Muscle of arm (tissue), 14 donors: ENCODE measurements at places on chromosomes 4 and X. TPM values are rescaled to one million over a fixed set of nuclear protein-coding genes. Genes with fewer than 3 reads are reported as not detected.

The NIPAL1 gene
- polyA plus RNA-seq: 3.5 TPM

- no peak for DNase-seq
Observed at GRCh38 chr4:133624744-133625143, 475.6 kb downstream of the PCDH10 start.

The SPP1 gene
- 49.3 TPM for polyA plus RNA-seq

DNA sequence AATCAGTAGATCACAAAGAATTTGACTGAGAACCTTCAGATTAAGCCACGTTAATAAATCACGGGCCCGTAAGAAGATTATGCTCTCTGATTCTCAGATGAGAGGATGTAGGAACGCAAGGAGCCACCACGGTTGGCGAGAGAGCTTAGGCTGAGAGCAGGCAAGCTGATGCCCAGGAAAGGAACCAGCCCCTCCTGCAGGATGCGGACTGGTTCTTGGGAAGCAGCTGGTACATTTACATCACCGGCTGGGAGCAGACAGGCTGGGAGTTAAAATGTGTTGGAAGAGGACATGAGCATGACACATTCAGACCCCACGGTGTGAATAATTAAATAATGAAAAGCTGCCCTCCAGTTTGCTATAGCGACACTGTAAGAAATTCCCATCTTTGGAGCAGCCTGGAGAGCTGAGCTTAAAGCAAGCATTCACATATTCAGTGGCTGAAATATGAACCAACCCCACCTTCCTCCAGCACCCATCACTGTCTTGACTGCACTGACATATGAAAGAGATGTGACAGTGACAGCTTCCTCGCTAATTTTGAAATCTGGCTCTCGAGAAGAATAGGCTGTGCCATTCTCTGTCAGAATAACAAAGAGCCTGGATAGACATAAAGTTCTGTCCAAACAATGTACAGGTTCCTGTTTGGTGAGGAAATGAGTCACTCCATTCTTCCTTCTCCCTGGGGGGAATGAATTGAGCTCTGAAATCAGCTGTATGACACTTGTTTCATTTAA, 33.1 kb downstream of the LNX1 start:
- no peak for DNase-seq

DNA sequence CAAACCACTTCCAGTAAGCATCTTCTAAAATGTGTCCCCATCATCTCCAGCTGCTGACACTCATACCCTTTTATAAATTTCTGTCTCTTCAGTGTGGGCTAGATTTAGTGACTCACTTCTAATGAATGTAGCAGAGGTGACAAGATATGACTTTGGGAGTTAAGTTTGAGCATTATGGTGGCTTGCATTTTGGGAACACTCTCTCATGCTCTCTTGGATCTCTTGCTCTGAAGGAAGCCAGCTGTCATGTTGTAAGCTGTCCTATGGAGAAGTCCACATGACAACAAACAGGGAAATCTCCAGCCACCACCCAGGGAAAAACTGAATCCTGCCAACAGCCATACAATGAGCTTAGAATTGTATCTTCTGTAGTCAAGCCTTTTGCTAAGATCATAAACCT, 691.3 kb upstream of the PCDH7 start:
- DNase-seq: no peak

- no peak for DNase-seq
Observed at GRCh38 chr4:2065106-2065930, 6.2 kb downstream of the NAT8L start.

DNA sequence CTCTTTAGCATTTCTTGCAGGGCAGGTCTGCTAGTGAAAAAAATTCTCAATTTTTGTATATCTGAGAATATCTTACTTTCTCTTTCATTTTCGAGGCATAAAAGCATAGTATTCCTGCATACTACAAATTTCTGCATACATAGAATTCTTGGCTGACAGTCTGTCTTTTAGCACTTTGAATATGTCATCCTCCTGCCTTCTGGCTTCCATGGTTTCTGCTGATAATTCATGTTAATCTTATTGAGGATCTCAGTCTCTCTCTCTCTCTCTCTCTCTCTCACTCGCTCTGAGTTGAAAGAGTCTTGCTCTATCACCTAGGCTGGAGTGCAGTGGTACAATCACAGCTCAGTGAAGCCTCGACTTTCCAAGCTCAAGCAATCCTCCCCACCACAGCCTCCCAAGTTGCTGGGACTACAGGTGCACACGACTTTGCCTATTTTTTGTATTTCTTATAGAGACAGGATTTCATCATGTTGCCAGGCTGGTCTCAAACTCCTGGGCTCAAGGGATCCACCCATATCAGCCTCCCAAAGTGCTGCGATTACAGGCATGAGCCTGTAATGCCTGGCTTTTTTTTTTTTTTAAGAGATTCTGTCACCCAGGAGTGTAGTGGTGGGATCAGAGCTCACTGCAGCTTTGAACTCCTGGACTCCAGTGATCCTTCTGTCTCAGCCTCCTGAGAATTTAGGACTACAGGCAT, 161.3 kb downstream of the FNIP2 start:
- no peak for DNase-seq

DNA sequence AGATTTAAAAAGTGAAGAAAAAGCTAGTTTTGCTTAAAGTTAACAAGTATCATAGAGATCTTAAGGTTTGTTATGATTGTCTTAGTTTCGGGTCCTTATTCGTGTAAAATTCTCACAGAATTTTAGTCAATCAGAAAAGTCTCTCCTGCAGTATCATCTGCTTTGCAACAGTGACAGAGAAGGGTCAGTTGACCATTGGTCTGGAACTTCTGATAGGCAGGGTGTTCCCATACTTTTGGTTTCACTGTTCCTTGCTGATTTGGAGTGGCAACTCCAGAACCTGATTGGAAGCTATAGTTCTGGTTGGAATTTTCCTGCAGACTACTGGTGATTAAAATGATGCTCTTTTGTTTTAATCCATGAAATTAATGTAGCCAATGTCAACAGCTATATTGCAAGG, 1.8 kb downstream of the IL15 start:
- no peak for DNase-seq

DNA sequence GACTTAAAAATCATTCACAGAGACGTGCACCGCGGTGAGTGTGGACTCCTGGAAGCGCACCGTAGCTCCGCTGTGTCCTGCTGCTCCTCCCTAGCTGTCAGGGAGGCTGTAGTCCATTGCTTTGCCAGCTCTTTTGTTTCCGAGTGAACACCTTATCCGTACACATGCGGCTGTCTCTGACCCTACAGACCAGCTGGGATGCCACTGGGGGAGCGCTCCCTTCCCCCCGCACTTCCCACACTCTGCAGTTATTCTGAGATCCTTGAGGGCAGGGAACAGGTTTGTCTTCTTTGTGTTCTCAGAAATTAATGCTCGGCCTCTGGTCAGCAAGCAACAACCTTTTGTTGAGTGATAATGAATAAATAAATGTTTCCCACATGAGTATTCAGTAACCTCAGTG, 33.7 kb upstream of the MSANTD1 start:
- DNase-seq: no peak

DNA sequence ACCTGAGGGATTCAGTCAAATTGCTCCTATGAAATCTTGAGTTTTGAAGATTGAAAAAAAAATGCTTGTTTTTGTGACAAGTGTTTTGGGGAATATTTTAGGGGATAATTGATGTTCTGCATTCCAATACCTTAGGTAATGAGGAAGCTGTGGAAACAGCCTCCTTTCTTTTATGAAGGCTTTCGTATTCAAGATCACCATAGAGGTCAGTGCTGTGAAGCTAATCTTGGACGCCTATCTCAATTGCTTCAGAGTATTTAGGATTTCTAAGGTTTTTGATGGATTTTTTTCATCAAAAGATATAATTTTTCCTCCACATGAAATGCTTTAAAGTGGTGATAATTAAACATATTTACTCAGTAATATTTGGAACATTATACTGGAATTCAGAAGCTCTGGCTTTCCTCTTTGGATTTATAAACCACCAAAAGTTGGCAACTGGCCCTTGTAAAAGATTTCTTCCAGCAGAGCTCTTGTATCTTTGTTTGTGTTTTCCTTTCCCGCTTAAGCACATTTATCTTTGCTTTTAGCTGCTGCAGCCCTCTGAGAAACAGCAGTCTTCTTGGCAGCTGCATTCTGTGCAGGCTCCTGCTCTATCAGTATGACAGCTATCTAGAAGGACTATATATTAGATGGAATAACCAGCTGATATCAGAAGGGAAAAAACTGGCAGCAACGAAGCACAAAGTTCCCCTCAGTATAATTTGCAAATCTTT, 63.7 kb downstream of the HMGB2 start:
- no peak for DNase-seq

The CYBB gene
- polyA plus RNA-seq: 25.9 TPM

The ERAS gene
- polyA plus RNA-seq: not detected

DNA sequence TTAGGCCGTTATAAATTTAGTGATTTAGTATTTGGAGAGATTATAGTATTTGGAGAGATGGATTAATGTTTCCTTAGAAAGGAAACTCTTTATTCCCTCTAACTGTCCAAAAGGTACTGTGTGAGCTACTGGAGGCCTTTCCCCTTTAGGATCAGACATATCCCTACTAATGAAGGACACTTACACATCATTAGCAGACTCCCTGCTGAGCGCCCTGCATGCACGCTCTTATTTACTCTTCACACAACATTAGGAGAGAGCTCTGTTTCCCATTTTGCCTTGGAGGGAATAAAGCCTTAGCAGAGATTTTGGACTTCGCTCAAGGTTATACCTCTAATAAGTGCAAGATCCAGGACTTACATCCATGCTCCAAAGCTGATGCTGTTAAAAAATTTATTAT, 17.8 kb upstream of the STOX2 start:
- DNase-seq: no peak

DNA sequence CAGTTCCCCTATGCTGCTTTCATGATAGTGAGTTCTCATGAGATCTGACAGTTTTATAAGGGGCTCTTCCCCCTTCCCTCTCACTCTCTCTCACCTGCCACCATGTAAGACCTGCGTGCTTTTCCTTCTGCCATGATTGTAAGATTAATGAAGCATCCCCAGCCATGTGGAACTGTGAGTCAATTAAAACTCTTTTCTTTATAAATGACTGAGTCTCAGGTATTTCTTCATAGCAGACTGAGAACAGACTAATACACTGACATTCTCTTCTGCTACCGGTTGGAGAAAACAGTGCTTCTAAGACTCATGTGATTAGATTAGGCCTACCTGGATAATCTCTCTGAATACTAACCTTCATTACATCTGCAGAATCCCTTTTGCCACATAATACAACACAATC, 45.4 kb upstream of the TRPC5OS start:
- DNase-seq: no peak

DNA sequence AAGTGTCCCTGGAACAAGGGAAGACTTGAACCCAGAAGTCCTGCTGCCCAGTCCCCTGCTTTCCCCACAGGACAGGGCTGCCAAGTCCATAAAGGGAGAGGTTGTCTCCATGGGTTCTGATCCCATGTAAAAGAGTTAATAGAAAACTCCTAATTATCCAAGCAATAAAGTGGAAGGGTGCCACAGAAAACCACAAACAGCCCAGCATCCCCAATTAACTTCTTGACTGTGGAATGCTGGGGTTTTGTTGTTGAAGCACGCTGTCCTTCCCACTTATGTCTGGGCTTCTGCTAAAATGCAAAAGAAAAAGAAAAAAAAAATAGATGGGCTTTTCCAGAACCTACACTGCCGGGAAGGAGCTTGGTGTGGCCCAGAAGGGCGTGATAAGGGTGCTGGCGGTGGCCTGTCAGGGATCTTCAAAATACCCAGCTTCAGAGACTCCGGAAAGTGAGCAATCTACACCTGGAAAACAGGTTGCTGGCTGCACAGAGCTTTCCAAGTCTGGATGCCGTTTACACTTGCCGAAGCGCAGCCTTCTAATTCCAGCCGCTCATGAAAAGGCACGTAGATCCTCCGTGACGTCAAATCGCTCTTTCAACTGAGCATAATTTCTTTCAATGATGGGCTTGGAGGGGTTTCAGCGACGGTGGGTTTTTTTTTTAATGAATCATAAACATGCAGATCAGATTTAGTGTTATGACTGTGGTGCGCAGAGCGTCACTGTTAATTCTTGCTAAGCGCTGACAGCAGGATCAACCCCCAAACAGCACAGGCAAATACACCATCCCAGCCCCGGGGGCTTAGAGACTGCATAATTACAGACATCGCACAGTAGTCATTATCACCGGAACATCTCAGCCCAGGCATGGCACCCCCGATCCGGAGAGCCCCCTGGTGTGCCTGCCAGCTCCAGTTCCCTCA, 197.6 kb downstream of the BCOR start:
- no peak for DNase-seq

The MAGEB10 gene
- not detected for polyA plus RNA-seq

DNA sequence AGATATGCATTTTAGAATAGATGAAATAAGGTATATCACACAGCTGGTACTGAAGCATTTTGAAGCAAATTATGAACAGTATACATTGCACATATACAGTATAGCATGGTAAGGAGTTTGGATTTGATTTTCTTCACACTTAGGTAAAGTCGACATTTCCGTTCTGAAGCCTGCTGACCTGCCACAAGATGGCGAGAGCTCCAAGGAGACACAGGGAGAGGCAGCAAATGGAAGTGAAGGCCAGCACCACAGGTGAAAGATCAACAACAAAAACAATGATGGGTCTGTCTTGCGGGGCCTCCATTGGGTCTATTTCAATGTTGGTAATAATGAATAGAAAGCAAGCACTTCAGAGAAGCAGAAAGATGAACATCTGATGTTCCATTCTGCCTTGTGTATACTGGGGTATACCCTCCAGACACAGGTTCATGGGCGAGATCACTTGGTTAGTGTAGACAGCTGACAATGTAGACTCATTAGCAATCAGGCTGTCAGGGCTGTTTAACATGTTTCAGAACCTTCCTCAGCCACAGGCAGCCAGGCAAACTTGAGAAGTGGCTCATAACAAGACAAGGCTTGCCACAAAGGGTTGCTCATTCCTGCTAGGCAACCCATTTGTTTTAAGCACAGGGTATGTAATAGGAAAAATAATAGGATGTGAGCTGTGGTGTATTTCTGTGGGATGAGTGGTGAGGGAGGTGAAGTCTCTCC, 21.4 kb upstream of the NOX1 start:
- no peak for DNase-seq

GRCh38 chr4:168931215-168931650, 78.8 kb downstream of the CBR4 start:
- no peak for DNase-seq

- no peak for DNase-seq
Observed at GRCh38 chr4:154578919-154579318, 11.6 kb downstream of the FGA start.

The ARX gene
- polyA plus RNA-seq: 3.2 TPM

DNA sequence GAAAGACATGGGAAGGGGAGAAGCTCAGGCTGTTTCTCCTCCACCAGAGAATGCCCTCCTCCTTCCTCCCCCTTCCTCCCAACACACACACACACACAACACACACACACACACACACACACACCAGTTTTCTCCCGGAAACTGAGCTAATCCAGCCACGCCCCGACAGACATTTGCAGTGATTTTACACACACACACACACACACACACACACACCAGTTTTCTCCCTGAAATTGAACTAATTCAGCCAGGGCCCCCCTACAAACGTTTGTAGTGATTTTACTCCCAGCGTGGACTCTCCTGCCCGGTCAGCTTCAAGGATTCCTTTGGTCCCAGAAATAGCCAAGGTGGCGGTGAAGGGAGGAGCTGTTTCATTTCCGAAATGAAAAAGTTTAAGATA, 32.9 kb upstream of the STX18 start:
- DNase-seq: peak; percentile 86

- no peak for DNase-seq
Observed at GRCh38 chr4:184329659-184330400, 112.2 kb upstream of the ENPP6 start.

The PLA2G12A gene
- 19.3 TPM for polyA plus RNA-seq
